ENCODE measurements at places on chromosomes 6 and 20. TPM values are rescaled to one million over a fixed set of nuclear protein-coding genes. Genes with fewer than 3 reads are reported as not detected.
A peak's percentile ranks its signal among the peaks of the same experiment; 100 is the strongest.

Gene PTCRA
- total RNA-seq: not detected

DNA sequence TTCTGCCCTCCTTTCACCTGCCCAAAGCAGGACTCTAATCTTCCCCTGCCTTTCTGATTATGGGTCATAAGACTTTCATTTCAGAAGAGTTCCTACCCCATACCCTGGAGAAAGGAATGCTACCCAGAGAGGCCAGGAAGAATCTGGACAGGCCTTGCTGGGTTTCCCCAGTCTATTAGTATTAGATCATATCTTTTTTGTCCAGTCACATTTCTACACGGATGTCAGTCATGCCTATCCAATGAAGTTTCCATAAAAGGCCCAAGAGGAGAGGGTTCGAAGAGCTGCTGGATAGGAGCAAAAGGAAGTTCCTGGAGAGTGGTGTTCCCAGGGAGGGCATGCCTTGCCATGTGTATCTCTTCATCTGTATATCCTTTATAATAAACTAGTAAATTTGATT is 3.2 kb downstream of the POLH start:
- DNase-seq: no peak

Gene PRKN
- not detected for total RNA-seq

Gene CST4
- 0.98 TPM for total RNA-seq

DNA sequence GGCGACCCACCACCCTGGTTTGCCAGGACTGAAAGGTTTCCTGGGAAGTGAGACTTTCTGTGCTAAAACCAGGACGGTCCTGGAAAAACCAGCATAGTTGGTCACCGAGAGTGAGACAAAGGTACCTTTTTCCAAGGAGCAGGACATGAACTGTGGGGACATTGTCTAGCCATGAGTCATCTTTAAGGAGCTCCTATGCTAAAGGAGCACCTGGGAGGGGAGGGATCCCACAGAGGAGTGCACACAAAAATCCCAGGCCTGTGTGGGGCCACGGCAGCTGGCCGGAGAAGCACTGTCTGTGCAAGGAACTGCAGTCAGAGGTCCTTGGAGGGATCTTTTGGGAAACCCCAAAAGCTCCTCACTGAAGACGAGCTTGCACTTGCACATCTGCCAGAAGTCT is 109.1 kb upstream of the PLEKHG1 start:
- DNase-seq: peak; percentile 84

DNA sequence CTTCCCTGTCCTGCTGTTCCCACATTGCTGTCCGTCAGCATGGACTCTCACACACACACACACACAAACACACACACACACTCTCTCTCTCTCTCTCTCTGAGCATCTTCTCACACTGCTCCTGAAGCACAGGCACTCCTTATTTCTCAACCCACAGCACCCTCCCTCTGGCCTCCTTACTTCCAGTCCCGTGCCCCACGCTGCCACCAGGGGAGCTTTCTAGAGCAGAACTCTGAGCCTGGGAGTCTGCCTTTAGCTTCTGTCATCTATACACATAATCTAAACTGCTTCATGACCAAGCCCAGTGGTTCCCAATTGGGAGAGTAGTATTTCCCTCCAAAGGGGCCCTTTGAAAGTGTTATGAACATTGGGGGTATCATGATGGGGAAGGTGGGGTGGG is 29.1 kb downstream of the HECA start:
- DNase-seq: no peak

- DNase-seq: no peak
Observed at GRCh38 chr20:1298166-1298565, 30.8 kb downstream of the SDCBP2 start.

Gene LPIN3
- 24.1 TPM for total RNA-seq

Gene PDYN
- not detected for total RNA-seq

Gene PI16
- total RNA-seq: 0.07 TPM

GRCh38 chr6:150902142-150902776 is 36.8 kb downstream of the MTHFD1L start:
- no peak for DNase-seq

DNA sequence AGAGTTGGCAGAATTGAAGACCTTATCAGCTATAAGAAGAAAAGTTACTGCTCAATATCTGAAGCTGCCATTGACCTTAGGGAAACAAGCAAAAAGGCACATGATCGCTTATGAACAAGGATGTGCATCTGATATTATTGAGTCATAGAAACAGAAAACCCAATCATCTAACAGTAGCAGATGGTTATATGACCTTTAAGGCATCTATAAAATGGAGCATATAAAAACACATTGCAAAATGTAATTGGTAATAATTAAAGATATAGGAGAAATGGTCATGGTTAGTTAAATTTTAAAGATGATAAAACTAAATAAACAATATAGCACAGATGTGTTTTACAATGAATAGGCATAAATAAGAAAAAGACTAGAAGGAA is 260.1 kb upstream of the TAB2 start:
- no peak for DNase-seq

- no peak for DNase-seq
Observed at GRCh38 chr20:15823718-15824117, 749.5 kb downstream of the KIF16B start.

- DNase-seq: no peak
Observed at GRCh38 chr20:33569802-33570391, 80.0 kb downstream of the CBFA2T2 start.

- DNase-seq: no peak
Observed at GRCh38 chr6:156988276-156989158, 211.3 kb downstream of the ARID1B start.

GRCh38 chr20:59242714-59243626 is 57.4 kb upstream of the EDN3 start:
- DNase-seq: peak; percentile 44

DNA sequence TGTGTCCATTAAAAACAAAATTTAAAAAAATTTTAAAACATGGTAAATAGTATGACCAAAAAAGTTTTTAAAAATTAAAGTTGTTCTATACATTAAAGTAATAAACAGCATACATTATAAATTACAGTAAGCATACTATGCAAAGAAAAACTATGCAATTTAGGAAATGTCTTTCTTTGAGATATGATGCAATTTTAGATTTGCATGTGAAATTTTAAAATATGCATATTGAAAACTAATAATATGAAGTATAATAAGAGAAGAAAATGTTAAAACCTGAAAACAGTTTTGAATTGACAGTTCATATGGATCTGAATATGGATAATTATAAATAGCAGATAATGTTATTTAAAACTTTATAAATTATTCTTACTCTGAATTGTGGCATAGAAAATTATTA is 43.1 kb downstream of the ASCC3 start:
- DNase-seq: no peak

- DNase-seq: no peak
Observed at GRCh38 chr20:8953300-8953699, 115.6 kb upstream of the PLCB4 start.

Gene SALL4
- 1.7 TPM for total RNA-seq

GRCh38 chr6:113050979-113051378 is 703.8 kb downstream of the RFPL4B start:
- no peak for DNase-seq

- DNase-seq: no peak
Observed at GRCh38 chr6:157530126-157530525, 149.1 kb downstream of the ZDHHC14 start.

Gene PRRT1
- not detected for total RNA-seq

Gene TRIM40
- total RNA-seq: not detected
